ENCODE measurements at places on chromosomes 12 and 14. TPM values are rescaled to one million over a fixed set of nuclear protein-coding genes. Genes with fewer than 3 reads are reported as not detected.

- DNase-seq, result no peak
Measured at GRCh38 chr12:47753021-47754001, 5.4 kb downstream of the RAPGEF3 start.

DNA sequence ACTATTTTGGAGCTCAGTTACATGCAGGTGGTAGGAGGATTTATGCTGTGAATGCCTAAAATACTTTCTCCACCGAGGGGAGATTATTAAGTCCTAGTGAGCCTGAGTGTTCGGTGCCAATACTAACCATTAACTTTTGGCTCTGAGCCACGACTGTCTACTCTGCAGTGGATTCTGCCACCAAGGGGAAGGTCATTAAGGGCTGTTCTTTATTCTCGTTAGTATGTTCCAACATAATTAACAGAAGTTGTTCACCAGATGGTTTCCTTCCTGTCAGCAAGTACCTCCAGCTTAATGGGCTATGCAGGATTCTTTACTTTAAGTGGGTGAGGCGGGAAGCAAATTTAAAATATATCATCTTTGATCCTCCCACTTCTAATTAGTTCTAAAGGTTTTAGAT, 326.3 kb downstream of the BMP4 start:
- no peak for DNase-seq

DNA sequence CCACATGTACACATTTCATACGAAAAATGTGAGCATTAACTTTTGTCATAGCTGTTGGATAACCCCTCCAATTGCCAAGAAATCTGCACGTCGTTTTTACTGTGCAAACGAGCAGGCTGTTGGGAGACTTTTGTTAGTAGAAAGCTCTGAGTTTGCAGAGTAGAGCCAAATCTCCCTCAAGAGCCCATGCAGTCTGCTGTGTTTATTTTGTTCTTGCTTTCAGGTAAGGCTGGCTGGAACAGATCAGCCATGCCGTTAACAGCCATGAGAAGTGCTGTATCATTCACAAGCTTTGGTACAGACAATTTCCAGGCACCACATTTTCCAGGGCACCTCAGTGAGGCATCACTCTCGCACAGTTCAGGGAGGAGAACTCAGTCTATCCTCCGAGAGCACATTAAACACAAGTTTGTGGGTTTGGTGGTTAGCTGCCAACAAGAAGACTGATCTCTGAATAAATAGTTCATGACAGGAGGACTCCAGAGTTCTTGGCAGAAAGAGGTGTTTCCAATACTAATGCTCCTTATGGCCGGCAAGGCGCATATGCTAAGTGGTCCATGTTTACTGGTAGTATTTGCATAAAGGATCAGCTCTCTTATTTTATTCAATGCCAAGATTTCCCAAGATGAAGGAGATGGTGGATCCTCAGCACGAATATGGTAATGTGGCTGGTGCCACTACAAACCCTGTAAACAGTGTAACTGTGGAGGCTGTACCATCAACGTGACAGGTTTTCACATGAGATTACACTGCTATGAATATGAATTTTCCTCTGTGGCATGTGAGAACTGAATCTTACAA, 30.3 kb upstream of the PELI2 start:
- no peak for DNase-seq

DNA sequence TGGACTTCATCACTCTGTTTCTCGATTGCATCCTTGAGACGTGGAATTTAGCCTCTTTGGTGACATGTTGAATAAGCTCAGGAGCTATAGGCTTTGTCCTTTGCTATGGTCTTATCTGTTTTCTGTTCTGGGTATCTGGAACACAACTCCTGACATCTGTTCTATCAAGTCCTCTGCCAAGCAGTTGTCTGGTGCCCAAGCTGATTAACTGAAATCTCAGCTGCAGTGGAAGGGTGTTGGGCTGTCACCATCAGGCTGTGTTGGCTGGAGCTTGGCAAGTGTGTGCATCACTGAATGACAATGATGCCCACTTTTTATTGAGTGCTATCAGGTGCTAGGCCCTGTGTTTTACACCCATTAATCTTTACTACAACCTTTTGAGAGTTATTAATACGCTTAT, 77.8 kb downstream of the SMOC1 start:
- no peak for DNase-seq

DNA sequence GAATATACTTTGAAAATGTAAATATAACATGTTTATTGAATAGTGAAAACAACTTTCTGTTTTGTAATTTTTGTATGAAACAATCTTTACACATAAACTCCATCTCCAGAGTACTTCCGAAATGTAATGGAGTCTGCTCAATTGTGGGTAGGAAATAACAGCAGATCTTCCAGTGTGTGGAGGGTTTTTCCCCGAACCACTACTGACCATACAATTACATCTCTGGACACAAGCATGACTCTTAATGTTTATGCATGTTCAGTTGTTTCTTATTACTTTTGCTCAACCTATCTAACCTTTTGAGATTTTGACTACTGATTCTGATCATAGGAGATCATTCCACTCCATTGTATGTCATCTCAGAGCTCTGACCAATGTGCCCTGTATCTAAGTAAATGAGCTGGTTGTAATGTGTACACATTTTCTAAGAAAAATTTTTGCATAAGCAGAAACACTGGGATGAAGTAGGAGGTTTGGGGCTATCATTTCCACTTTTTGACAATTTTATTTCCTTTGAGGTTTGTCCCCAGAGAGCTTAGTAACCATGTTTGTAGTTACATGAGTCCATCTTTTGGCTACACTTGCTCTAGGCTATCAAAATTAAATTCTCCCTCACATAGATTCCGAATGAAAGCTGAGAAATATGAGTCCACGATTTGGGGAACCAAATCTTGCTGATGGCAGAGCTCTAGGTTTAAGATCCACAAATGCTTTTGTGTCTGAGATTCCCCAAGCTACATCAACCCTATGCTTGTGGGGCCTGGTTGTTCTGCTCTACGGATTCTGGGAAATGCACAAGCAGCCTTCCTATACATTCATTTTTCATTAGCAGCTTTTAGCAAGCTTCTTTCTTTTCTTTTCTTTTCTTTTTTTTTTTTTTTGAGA, 21.4 kb upstream of the CLEC4D start:
- no peak for DNase-seq

DNA sequence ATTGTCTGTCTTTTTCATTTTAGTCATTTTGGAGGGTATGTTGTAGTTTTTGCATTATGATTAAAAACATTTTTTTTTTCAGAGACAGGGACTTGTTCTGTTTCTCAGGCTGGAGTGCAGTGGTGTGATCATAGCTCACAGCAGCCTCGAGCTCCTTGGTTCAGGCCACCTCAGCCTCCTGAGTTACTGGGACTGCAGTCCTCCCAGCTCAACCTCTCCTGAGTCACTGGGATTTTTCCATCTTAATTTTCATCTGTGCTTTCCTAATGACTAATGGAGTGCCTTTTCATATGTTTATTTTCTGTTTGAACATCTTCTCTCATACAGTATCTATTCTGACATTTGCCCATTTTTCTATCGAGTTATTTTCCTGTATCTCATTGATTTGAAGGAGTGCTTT, 52.6 kb downstream of the DYRK2 start:
- no peak for DNase-seq

The FAIM2 gene
- polyA plus RNA-seq, result not detected

The LRRC23 gene
- polyA plus RNA-seq, result 7.8 TPM

The DIO3 gene
- not detected for polyA plus RNA-seq

Measured in naive B cell (primary cell).